ENCODE measurements at places on chromosomes 16 and 17. TPM values are rescaled to one million over a fixed set of nuclear protein-coding genes. Genes with fewer than 3 reads are reported as not detected.

Gene QPRT
- 4.3 TPM for total RNA-seq

Gene SPEM1
- 18.7 TPM for total RNA-seq

Gene SMIM36
- total RNA-seq: 0.55 TPM

Gene CEMP1
- 5.4 TPM for total RNA-seq

Gene TMC6
- 18.0 TPM for total RNA-seq

Gene ABCC3
- total RNA-seq: 12.1 TPM

Gene C17orf113
- 11.3 TPM for total RNA-seq

Gene MT1M
- total RNA-seq: 3.7 TPM

Gene TBC1D3B
- total RNA-seq: 23.0 TPM

Gene WSCD1
- total RNA-seq: 12.9 TPM

Gene MRPL28
- total RNA-seq: 108 TPM

Gene SLC25A10
- total RNA-seq: 42.0 TPM

Gene NF1
- 99.0 TPM for total RNA-seq

Gene TUBG2
- total RNA-seq: 50.4 TPM

Gene PRR35
- 7.2 TPM for total RNA-seq

Gene CCR7
- 0.87 TPM for total RNA-seq

Gene TEDC2
- 19.4 TPM for total RNA-seq

Gene HBA2
- total RNA-seq: 7.1 TPM

Gene TPSB2
- total RNA-seq: 10.8 TPM

Gene EPN3
- 6.3 TPM for total RNA-seq

Gene KRTAP4-4
- total RNA-seq: not detected

Gene MT1F
- 3.6 TPM for total RNA-seq

Gene ZG16B
- 1.7 TPM for total RNA-seq

Gene CCL1
- 1.5 TPM for total RNA-seq

Gene RMI2
- total RNA-seq: 30.6 TPM

Gene TOX3
- total RNA-seq: 0.87 TPM

Gene CCL18
- 3.0 TPM for total RNA-seq

Gene MFAP4
- 24.0 TPM for total RNA-seq

Gene RAB34
- 47.3 TPM for total RNA-seq

Gene HOXB4
- 1.6 TPM for total RNA-seq

Gene OR3A3
- total RNA-seq: not detected

Gene B3GNT9
- total RNA-seq: 24.6 TPM

Gene TNK1
- 6.8 TPM for total RNA-seq

Gene LPO
- total RNA-seq: 2.0 TPM

Gene NLK
- total RNA-seq: 47.0 TPM

Gene TBC1D3I
- total RNA-seq: 2.8 TPM

Gene RAB37
- 0.81 TPM for total RNA-seq

Gene TVP23A
- total RNA-seq: 3.5 TPM

Gene BTBD17
- 1.2 TPM for total RNA-seq

Gene LHX1
- 0.39 TPM for total RNA-seq

Gene CD300H
- not detected for total RNA-seq

Gene MT1H
- not detected for total RNA-seq

Gene PTGES3L
- total RNA-seq: 5.2 TPM

Gene GNGT2
- total RNA-seq: 0.68 TPM

Gene TOM1L2
- total RNA-seq: 218 TPM

Gene SLC16A13
- 2.2 TPM for total RNA-seq

Gene CNGB1
- total RNA-seq: 0.87 TPM

Gene GAST
- not detected for total RNA-seq

All from testis (tissue), 5 donors.